ENCODE measurements at places on chromosomes 6 and 20.

DNA sequence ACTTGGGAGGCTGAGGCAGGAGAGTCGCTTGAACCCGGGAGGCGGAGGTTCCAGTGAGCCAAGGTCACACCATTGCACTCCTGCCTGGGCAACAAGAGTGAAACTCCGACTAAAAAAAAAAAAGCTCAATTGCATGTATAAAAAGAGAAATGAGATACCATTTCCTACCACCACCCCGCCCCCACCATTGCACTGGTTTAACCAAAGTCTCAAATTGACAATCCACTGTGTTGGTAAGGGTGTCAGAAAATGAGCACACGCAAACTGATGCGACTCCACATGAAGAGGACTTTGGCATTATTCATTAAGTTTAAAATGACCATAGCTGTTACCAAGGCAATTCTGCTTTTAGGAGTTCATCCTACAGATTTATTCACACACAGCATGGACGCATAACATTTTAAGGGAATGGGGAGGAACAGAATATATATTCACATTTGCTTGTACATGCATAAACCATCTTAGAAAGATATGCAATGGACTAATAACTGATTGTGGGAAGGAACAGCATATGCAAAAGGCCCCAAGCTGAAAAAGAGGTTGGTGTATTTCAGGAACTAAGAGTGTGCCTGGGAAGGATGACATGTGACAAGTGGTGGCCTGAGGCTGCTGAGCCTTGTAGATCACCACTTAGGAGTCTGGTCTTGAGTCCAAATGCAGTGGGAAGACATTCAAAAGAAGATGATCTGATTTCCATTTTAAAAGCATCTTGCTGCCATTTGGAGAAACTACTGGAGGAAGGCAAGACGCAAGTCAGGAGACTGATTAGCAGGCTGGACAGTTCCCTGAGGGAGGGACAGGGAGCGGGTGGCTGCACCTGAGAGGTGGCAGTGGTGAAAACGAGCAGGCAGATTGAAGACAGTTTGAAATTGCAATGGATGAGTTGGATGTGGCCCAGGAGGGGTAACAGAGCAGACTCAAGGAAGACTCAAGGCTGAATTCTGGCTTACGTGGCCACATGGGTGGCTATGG, 37.2 kb upstream of the PTPN1 start:
- no peak for DNase-seq

DNA sequence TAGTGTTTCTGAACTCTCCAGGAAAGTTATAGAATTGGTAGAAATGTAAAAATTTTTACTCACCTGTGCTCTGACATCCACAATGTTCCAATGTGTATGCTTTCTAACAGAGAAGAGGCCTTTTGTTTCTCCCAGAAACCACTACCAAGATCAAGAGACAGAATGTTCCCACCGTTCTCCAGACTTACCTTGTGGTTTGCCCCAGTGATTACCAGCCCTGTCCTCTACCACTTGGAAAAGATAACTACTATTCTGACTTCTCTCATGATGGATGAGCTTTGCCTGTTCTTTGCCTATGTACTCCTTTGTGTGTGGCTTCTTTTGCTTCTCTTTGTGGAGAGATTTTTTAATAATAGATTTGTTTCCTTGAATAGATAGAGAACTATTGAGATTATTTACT, 173.0 kb upstream of the SCGN start:
- no peak for DNase-seq

- no peak for DNase-seq
These were observed 68.6 kb downstream of the JPH2 start for GRCh38 chr20:44118185-44119033.

GRCh38 chr20:59314997-59315396, 14.6 kb downstream of the EDN3 start:
- DNase-seq = no peak

- DNase-seq = no peak
These were observed 49.2 kb downstream of the RPP21 start for GRCh38 chr6:30394139-30394538.

DNA sequence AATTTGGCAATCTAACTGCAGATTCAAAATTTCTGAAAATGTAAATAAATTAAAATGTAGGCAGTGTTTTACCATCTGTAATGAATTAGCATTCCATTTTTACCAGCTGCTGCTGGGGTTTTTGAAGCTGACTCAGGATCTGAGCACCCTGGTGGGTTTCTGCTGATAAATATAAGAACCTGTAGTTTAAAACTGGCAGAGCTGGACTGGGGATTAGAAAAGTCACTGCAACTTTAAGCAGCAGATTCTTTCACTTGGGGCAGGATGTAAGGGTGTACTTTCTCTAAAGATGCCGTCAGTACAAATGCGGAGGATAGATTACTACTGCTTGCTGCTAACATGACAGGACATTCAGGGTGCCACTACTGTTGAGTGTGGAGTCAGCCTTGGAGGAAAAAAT, 341.8 kb downstream of the CDKAL1 start:
- DNase-seq = no peak

Data from thoracic aorta (tissue), 2 donors.